ENCODE measurements at places on chromosomes 1 and 21. TPM values are rescaled to one million over a fixed set of nuclear protein-coding genes. Genes with fewer than 3 reads are reported as not detected.

The MATN1 gene
- total RNA-seq, result not detected

DNA sequence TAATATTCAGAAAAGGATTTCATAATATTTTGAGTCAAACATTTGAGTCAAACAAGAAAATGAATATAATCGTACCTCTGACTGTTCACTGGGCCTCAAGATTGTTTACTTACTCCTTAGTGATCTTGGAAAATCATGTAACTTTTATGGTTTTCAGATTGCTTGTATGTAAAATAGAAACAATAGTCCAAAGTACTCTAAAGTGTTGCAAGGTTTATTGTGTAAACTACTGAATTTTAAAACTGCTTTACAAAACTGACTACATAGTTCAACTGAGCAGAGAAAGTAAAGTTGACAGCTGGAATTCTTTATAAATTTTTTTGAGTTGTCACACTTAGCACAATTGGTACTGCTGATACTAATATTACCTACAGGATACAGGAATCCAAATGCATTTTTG, 931.0 kb downstream of the NCAM2 start:
- no peak for DNase-seq

- DNase-seq, result no peak
These were observed 43.6 kb downstream of the AKNAD1 start for GRCh38 chr1:108813326-108813725.

DNA sequence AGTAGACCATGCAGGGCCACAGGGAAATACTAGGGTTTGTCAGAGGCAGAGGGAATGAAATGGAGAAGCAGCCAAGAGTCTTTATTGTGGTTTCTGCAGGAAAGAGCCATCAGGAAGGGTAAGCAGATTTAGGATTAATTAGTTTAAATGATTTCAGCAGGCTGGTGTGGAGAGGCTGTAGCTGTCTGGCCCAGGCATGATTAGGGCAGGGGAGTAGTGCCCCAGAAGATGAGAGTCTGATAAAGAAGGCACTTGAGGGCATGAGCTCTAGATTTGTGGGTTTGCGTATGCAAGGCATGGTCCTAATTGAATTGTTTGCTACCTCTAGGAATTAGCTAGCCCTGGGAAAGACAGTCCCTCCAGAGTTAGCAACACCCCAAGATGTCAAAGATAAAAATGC, 484.6 kb upstream of the PLXNA2 start:
- no peak for DNase-seq

GRCh38 chr1:97451046-97451826, 469.6 kb downstream of the DPYD start:
- DNase-seq, result no peak

GRCh38 chr21:42296501-42296900, 18.7 kb downstream of the TFF3 start:
- no peak for DNase-seq

- no peak for DNase-seq
These were observed 12.6 kb downstream of the MEGF6 start for GRCh38 chr1:3598522-3599285.

GRCh38 chr21:28590026-28590425, 402.7 kb downstream of the LTN1 start:
- no peak for DNase-seq

DNA sequence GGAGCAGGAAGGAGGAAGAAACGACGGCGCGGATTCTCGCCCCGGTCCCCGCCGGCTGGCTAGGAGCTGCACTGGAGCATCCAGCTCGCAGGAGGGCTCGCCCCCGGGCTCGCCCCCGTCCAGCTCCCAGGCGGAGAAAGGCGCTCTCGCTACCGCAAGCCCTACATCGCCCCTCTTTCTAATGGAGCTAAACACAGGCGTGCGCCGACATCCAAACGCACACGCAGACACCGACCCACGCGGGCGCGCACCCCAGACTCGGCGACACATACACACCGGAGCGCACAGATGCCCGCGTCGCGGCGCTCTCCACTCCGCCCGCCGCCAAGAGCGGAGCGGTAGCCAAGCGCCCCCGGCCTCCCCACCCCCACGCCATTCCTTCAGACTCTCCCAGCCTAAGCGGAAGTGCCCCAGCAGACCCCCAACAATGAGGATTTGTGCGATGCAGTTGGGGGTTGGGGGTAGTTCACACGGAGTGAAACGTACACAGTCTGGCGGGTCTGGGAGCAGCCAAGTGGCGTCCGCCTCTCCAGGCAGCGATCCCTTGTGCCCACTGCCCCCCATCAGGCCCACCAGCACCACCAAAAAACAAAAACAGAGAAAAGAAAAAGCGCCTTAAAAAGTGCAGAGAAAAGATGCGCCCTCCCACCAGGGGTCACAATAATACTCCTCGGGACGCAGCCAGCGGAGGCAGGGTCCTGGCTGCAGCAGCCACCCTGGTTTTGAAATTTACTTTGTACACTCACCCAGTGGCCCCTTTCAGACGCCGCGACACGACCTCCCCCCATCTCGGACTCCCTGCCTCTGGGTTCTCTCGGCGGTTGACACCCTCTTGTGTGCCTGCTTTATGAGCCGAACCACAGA, 1.4 kb downstream of the DAB1 start:
- no peak for DNase-seq

The NBPF10 gene
- 1.3 TPM for total RNA-seq

GRCh38 chr1:70043804-70044203, 161.6 kb downstream of the LRRC40 start:
- DNase-seq, result no peak

The RXFP4 gene
- not detected for total RNA-seq

DNA sequence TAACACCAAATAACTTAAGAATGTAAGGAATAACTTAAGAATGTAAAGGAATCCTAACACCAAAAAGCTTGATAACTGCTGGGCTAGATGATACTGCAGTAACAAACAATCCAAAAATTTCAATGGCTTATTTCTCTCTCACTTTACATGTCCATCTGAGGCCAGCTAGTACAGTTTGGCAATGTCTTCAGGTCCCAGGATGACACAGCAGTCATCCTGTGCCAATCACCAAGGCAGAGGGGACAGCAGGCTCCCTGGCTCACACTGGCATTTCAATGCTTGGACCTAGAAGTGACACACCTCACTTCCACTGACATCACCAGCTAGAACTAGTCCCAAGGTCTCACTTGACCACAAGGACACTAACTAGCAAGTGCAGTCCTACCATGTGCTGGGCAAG, 15.3 kb downstream of the DNAJC11 start:
- DNase-seq, result no peak

GRCh38 chr1:109307274-109308021, 637 bp upstream of the MYBPHL start:
- no peak for DNase-seq

- no peak for DNase-seq
These were observed 162.5 kb upstream of the RNPC3 start for GRCh38 chr1:103363008-103363365.

- no peak for DNase-seq
These were observed 45.8 kb upstream of the NTPCR start for GRCh38 chr1:232904566-232904965.

The WDR64 gene
- total RNA-seq, result not detected

The FABP3 gene
- total RNA-seq, result 10.4 TPM

DNA sequence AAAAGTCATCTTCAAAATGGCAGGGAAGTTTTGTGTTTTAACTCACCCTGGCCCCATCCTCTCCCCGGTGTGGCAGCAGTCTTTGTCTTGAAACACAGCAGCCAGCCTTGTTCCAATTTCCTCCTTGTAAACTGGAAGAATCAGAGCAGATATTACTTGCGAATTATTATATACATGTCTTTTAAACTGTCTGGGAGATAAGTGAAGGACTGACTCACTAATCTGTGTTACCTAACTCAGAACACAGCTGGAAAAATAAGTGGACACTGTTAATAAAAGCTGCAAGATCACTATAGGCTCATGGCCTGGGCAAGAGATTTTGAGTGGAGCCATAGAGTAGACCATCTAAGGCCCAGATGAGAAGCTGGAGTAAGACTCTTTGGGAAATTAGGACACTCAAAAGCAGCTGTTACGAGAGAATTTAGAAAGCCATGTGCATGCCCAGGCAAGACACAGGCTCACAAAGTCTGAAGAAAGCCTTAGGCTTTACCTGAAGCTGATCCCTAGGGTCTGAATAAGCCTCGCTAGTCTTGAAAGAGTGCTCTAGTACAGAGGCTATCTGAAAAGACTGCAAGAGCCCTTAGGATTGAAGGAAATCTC, 233.0 kb upstream of the RAB4A start:
- DNase-seq, result no peak

GRCh38 chr1:93703643-93704042, 22.0 kb upstream of the BCAR3 start:
- no peak for DNase-seq

DNA sequence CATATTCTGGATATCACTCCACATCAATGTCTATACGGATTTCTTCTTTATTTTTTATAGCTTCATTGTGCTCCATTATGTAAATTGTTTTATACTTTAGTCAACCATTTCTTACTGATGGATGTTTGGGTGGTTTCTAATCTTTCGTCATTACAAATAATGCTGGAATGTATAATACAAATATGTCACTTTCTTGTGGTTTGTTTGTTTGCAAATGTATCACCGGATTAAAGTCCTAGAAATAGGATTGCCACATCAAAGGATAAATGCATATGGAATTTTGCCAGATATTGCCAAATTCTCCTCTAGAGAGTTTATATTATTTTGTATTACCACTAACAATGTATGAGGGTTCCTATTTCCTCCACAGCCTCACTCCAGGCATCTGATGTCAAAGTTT, 48.7 kb upstream of the PRDM2 start:
- DNase-seq, result no peak

The TACSTD2 gene
- 0.88 TPM for total RNA-seq

DNA sequence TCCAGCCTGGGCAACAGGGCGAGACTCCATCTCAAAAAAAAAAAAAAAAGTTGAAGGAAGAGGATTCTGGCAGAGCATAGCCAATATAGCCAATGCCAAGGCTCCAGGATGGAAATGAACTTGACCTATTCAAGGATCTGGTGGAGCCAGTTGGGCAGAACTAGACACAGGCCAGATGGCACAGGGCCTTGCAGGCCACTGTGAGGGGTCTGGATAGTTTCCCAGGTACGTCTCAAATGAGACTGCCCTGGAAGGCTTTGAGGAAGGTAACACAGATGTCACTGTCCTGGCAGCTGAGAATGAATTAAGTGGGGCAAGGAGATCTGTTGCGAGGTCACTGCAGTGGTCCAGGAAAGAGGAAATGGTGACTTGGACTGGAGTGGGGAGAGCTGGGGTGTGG, 12.0 kb upstream of the ARHGEF19 start:
- no peak for DNase-seq

The TOR1AIP1 gene
- total RNA-seq, result 88.4 TPM

- DNase-seq, result no peak
These were observed 550.1 kb downstream of the OMA1 start for GRCh38 chr1:57996400-57996799.

- DNase-seq, result no peak
These were observed 91.5 kb upstream of the LBR start for GRCh38 chr1:225519166-225519863.

- DNase-seq, result no peak
These were observed 14.4 kb upstream of the IFI6 start for GRCh38 chr1:27686223-27686990.

- DNase-seq, result no peak
These were observed 94.3 kb downstream of the KCNJ6 start for GRCh38 chr21:37821786-37822450.

- DNase-seq, result no peak
These were observed 11.2 kb upstream of the SNAPIN start for GRCh38 chr1:153647346-153647714.

- no peak for DNase-seq
These were observed 147.6 kb downstream of the DYRK1A start for GRCh38 chr21:37514038-37514667.

DNA sequence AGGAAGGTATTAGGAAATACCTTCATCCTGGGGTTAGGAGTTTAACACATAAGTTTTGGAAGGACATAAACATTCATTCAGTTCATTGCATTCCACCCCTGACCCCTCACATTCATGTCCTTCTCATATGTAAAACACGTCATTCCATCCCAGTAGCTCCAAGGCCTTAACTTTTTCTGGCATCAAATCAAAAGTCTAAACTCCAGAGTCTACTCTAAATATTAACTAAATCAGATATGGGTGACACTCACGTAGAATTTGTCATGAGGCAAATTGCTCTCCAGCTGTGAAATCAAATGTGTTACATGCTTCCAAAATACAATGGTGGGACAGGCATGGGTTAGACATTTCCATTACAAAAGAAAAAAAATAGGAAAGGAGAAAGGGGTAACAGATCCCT, 298.2 kb upstream of the LRRC7 start:
- DNase-seq, result no peak

DNA sequence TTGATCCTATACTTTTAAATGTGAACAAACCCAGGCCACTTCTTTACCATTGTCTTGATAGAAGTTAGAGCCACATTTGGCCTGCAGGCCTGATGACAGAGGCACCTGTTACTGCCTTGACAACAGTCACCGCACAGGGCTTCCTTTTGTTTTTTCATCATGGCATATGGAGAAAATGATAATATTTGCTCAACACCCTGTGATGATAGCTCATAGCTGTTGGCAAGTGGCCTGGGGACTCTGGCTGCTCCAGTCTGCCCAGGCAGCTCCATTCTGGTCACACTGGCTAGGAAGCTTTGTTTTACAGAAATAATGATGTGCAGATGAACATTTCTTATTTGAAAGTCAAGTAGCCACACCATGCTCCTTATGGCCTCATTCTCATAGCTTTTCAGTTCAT, 89.6 kb upstream of the GPR88 start:
- DNase-seq, result no peak

The CCDC190 gene
- total RNA-seq, result not detected

The IRF6 gene
- 1.2 TPM for total RNA-seq

The ATF6 gene
- total RNA-seq, result 37.7 TPM

DNA sequence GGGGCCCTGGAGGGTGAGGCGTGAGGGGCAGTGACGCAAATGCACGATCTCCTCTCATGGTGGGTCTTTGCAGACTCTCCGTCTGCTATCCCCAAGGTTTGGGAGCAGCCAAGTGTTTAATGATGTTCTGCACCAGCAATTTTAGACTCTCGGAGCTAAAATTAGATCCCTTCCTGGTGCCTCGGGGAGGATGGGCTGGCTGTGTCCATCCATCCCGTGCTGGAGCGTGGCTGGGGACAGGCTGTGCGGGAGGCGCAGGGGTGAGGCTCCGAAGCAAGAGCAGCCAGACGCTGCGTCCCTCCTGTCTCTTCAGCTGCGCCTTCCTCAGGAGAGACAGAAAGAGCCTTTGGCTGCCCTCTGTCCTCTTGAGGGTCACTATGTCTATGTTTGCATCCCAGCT, 387.6 kb downstream of the CAMTA1 start:
- DNase-seq, result no peak

- DNase-seq, result no peak
These were observed 252.0 kb downstream of the RRAGC start for GRCh38 chr1:38607526-38607925.

DNA sequence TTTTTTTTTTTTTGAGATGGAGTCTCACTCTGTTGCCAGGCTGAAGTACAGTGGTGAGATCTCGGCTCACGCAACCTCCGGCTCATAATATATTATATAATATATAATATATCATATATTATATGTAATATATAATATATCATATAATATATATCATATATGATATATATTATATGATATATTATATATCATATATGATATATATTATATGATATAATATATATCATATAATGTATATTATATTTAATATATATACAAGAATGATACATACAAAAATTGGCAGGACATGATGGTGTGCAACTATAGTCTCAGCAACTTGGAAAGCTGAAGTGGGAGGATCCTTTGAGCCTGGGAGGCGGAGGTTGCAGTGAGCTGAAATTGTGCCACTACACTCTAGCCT, 1725.5 kb downstream of the MRPL39 start:
- DNase-seq, result no peak

GRCh38 chr1:180901076-180901990, 11.4 kb upstream of the KIAA1614 start:
- DNase-seq, result no peak

The TDRKH gene
- total RNA-seq, result 3.2 TPM

- DNase-seq, result no peak
These were observed 13.8 kb upstream of the ZNF124 start for GRCh38 chr1:247185667-247186066.

The AQP10 gene
- total RNA-seq, result 0.37 TPM
